ENCODE measurements at places on chromosomes 2 and 18.

- peak; percentile 42 for DNase-seq
Observed at GRCh38 chr2:119240311-119241204, 16.9 kb downstream of the STEAP3 start.

DNA sequence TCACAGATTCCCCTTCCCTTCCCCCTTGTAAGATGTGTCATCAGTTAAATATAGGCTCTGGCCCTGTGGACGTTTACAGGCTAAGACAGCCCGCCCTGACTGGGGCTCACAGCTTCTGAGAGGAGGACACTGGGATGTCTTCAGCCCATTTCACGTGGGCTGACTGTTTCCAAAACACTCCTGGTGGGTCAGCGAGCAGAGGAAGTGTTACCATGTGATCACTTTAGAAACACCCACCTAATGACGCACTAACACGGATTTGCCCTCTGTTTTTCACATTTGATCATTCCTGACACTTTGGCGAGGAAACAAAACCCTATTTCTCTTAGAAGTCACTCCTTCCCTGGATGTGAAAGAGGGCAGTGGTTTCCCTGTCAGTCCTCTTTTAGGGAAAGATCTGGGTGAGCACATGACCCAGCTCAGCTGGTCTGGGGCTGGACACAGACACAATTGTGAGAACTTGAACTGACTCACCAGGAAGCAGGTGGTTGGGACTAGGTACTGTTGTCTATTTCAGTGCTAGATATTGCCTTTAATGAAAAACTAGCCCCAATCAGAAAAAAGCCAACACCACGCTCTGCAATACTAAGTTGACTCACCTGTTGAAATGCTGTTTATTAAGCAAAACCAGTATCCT is 38.8 kb downstream of the BMP10 start:
- peak; percentile 43 for DNase-seq

DNA sequence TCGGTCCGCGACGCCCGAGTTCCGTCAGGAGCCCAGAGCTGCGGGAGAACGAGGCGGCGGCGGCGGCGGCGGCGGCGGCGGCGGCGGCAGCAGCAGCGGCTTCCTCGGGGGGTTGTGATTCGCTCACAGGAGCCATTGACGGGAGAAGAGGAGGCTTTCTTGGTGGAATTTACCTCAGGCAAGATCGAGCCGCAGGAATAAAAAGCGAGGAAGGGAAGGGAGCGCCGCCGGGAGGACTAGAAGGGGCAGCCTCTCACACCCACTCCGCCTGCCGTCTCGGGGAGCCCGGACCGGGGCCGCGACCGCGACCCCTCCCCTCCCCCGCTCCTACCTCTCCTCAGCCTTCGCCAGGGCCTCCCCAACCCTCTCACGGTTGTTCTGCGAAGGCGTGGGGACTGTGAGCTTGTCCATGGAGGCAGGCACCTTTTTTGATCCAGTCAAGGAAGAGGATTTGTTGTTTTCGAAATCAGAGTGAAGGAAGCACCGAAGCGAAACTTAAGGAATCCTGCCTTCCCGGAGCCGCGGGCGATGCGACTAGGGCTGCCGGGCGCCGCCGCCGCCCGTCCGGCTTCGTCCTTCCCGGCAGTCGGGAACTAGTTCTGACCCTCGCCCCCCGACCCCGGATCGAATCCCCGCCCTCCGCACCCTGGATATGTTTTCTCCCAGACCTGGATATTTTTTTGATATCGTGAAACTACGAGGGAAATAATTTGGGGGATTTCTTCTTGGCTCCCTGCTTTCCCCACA is 506 bp downstream of the BMPR2 start:
- peak; percentile 62 for DNase-seq

DNA sequence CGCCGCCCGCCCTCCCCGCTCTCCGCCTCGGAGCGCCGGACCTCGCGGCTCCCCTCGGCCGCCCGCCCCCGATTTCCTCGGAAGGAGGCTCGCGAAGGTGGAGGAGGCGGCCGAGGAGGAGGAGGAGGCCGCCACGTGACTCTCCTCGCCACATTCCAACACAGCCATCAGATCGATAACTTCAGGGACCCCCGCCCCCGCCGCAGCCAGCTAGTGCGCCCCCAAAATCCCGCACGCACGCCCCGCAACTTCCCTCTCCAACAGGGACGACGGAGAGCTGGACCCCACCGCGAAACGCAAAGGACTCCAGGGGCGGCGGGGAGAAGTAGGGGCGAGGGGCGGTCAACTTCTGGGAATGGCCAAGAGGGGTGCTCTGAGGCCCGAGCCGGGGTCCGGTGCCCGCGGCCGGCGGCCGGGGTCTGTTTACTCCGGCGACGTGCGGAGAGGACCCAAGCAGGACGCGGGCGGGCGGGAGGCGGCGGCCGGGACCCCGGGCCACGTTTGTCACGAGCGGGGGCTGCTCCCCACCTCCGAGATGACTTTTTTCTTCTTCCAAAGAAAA is 2.0 kb downstream of the ZNF521 start:
- DNase-seq = no peak

DNA sequence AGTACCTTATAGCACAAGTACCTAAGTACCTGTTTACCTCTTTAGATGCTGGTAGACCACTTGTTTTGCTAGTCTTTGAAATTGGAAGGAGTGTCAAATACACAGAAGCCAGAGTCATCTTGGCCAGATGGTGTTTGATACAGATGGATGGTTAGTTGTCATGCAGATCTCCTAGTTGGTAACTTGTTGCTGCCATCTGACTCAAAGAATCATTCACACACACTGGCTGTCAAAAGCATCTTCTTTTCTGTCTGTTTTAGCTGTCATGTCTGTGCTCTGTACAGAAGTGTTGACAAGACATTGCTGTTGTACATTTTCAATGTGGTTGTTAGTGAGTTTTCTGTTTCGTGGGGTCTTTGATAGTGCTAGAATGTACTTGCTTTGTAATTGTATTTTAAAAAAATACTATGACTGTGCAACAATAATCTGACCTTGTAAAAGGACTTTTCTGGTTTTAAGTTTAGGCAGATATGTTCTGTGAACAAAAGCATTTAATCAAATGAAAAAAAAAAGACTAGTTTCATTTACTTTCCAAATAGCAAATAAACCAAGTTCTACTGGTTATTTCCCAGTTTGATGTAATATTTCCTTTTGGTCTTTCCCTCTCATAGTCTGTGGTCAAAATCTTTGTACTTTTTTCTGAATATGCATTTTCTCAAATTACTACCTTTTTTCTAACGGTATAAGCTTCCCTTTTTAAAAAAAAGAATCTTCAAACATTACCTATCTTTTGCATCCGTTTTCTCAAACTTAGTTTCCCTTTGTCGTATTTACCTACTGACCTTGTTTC is 39.9 kb downstream of the TANK start:
- no peak for DNase-seq

DNA sequence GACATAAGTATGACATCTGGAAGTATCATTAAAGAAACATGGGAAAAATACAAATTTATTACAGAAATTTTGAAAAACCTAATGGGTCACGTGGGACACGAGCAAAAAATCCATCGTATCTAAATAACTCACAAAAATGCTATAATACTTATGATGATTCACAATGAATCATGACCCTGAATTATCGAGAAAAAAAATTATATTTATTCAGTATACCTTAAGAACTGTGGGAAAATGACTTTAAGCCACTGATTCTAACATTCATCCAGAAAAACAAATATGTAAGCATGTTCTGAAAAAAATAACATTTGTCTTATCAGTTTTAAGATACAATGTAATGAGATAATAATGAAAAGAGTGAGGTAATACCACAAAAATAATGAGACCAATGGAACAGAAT is 51.8 kb downstream of the ZNF385B start:
- no peak for DNase-seq

DNA sequence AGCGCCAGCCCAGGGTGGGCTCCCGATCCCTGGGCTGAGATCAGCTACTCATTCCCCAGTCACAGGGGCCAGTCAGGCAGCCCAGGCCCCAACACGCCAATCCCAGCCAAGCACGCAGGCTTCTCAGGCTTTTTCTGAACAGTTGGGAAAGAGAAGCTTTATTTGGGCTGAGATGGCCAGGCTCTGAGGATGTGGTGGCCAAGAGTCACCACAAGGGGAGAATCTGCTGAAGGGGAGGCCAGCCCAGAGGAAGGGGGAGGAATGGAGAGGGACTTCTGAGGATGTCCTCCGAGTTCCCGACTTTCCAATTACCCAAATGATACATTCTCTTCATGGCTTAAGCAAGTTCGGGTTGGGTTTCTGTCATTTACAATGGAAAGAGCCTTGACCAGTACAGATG is 2.8 kb upstream of the DIPK1C start:
- peak; percentile 35 for DNase-seq

DNA sequence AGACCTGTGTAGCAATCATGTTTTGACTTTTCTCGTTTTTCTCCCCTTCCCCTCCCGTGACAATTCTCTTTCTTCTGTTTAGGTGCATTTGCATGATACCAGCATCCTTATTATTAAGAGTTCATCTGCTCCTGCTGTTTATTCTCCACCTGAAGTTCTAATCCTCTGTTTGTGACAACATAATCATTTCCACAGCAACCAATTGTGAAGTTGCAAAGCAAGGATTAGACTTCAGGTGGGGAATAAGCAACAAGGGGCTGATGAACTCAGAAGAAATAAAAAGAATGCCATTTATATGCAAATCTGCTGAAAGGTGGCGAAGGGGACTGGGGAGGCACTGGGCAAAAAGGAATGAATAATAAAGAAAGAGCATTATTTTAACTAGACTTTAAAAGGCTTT is 124.8 kb upstream of the LINC00305 start:
- DNase-seq = no peak

DNA sequence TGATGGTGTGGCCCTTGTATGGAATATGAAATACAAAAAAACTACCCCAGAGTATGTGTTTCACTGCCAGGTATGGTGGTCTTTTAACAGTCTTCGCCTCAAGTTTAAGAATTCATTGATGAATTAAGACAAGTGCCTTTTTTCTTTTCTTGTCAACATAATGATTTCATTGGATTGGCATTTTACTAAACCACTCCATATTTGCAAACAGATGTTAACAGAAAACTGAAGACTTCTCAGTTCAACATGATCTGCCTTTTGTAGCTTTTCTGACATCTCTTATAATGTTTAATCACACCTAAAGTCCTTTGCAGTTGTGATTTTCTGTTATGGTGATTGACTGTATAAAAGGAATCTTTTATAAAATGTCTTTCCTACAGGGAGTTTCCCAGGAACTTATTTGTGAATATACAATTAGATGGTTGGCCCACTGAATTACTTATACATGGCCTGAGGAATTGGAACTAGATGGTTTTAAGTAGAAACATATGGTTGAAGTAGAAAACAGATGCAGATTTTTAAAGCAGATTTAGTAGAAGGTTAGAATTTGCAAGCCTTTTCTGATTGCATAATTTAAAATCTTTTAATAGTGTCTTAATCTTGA is 39.7 kb downstream of the DYNC1I2 start:
- DNase-seq = no peak

GRCh38 chr2:26727641-26728561 is 35.4 kb downstream of the KCNK3 start:
- no peak for DNase-seq

DNA sequence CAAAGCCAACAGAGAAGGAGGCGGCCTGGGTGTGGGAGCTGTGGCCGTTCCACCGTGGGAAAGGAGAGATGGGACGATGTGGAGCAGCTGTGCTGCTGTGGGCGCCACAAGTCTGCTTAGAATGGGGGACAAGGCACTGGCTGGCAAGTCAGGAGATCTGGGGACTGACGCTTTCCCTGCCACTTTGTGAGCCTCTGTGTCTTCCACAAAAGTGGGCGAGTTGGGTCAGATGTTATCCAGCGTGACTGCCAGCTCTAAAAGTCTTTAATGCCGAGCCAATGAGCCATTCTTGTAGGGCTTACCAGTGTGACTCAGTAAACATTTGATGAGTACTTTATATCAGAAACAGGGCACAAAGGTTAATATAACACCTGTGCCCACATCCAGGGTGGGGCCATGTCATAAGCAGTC is 113.6 kb upstream of the MGAT5 start:
- DNase-seq = peak; percentile 44

GRCh38 chr2:2294183-2294690 is 36.8 kb downstream of the MYT1L start:
- DNase-seq = no peak

DNA sequence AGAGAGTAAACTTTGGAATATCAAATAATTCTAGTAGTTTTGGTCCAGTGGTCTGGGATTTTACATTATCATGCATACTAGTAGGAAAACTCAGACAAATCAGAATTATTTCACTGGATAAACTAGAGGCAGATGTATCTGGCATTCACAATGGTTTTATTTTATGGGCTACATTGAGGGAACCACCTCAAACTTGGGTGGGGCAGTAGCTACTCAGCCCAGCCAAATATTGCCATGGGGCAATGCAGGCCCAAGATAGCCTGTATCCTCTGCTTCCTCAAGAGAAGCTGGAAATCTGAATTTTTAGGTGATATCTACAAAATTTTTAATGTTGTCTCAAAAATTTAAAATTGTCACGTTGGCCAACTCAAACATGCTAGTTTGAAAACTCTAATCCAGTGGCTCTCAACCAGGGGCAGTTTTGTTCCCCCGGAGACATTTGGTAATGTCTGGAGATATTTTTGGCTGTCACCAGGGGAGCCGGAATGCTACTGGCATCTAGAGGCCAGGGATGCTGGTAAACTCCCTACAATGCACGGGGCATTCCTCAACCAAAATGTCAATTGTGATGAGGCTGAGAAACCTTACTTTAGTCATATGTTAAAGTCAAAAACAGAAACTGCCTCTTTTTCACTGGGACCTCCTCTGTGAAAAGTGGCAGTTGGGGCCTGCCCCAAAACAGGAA is 172.8 kb upstream of the SPRED2 start:
- DNase-seq = no peak

DNA sequence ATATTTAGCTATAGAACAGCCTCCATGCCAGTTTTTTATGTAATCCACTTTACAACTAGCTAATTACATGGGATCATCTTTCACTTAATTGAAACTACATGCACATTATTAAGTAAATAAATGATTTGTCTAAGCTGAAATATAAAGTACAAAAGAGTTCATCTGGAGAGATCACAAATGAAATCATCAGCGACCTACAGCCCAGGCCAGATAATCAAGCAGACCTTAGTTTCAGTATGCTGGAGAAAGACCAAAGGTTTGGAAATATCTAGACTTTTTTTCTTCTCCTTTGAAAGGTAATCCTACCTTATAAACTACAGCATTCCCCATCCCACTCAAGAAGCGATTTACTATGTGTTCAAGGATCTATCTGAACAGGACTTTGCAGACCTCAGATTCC is 26.5 kb downstream of the FIGN start:
- no peak for DNase-seq

- no peak for DNase-seq
Observed at GRCh38 chr2:86107031-86107430, 996 bp downstream of the PTCD3 start.

DNA sequence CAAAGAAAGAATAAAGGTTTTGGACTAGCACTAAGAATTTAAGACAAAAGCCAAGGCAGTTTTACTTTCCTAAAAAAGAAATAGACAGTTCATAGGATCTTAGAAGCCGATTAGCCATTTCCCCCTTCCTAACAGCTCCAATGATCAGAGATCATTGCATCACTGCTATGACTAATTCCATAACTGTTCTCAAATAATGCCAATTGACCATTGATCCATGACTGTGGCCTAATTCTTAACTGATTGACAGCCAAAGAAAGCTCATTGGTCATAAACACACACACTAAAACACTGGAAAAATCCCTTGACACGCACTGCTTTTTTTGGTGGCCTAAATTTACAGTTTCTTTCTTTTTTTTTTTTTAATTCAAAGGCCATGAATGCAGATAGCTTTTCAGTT is 345.0 kb upstream of the ACVR2A start:
- DNase-seq = no peak

- no peak for DNase-seq
Observed at GRCh38 chr2:109417701-109418335, 195.9 kb downstream of the SEPTIN10 start.
